ENCODE measurements at places on chromosomes 1 and 21.

DNA sequence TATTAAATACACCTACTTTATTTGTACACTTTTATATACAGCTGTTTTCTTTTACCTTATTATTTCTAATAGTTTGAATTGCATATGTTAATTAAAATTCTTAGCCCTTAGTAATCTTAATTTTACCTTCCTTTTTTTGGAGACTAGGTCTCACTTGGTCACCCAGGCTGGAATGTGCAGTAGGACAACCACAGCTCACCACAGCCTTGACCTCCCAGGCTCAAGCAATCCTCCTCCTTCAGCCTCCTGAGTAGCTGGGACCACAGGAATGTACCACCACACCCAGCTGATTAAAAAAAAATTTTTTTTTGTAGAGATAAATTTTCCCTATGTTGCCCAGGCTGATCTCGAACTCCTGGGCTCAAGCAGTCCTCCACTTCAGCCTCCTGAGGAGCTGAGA lies 15.0 kb upstream of the SDC3 start:
- no peak for DNase-seq

GRCh38 chr1:206489980-206490770 lies 17.2 kb upstream of the RASSF5 start:
- peak; percentile 52 for DNase-seq

- DNase-seq: no peak
These were observed 68.6 kb downstream of the MDM4 start for GRCh38 chr1:204584699-204585372.

GRCh38 chr1:212106286-212106792 lies 70.8 kb downstream of the DTL start:
- DNase-seq: no peak

DNA sequence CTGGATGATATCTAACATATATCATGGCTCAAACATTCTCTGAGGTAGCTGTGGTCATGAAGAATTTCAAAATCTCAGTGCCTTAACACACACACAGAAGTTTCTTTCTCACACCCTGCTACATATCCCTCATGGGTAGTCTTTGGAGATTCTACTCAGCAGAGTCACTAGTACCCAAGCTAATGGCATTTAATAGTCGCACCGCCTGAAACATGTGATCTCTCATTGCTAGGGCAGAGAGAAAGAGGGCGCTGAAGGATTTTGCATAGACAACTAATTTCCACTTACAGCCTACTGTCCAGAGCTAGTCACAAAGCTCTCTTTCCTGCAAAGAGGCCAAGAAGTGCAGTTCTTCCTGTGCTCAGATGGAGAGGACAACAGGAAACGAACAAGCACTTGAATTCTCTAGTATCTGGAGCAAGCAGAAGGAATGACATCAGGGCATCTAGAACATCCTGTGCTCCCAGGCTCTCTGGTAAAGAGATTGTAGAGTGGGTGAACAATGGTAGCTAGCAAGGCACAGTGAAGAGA lies 183.4 kb upstream of the PTBP2 start:
- peak; percentile 53 for DNase-seq

DNA sequence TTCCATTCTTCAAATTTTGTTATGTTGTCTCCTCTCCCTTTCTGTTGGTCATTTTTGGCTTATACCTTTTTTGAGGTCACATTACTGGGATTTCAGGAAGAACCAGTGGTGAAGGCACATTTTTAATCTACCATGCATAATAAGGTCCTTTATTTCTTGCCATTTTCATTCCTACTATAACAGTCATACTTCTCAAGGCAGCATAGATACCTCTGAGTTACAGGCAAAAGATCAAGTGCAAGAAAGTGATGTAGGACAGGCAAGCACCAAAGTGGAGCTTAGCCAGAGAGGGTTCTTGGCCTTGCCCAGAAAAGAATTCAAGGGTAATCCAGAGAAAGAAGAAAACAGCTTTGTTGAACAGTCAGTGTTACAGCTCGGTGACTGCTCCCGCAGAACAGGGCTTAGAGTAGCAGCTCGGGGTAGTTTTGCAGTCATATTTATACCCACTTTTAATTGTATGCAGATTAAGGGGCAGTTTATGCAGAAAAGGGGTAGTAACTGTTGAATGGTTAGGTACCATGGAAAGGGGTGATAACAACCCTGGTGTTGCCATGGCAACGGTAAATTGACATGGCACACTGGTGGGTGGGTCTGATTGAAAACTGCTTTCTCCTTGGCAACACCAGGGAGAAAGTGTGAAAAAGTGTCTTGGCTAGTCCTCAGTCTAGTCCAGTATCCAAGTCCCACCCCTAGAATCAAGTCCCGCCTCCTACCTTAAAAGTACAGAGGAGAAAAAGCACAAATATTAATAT lies 39.6 kb upstream of the DOCK7 start:
- DNase-seq: no peak

- DNase-seq: no peak
These were observed 51.5 kb upstream of the C1orf53 start for GRCh38 chr1:197850918-197851317.

DNA sequence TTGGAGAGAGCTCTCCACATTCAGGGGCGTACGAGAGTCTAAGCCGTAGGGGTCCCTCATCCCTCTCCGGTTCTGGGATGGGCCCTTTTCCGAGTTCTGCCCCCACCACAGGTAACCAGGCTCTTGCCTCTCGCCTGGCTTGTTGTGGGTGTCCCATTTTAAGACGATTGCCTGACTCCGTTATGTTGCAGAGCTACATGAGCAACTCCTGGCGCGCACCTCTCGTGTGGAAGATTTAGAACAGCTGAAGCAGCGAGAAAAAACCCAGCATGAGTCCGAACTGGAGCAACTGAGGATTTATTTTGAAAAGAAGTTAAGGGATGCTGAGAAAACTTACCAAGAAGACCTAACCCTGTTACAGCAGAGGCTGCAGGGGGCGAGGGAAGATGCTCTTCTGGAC lies 29.0 kb downstream of the PCNT start:
- no peak for DNase-seq

DNA sequence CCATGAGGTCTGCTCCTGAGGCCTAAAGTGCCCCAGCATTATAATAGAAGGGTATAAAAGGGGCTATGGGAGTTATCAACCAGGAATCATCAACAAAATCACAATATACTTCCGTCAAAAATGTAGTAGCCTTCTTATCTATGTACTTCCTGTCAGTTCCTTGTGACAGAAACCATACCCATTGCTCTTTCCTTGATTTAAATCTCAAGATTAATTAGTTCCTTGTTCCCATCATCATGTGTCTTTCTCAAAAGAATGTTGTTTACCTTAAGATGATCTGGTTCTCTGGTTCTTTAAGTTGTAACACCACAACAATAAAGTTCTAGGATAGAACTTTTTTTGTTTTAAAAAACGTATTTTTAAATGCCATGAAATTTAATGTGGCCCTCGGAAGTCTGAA lies 833.3 kb downstream of the LTN1 start:
- no peak for DNase-seq

DNA sequence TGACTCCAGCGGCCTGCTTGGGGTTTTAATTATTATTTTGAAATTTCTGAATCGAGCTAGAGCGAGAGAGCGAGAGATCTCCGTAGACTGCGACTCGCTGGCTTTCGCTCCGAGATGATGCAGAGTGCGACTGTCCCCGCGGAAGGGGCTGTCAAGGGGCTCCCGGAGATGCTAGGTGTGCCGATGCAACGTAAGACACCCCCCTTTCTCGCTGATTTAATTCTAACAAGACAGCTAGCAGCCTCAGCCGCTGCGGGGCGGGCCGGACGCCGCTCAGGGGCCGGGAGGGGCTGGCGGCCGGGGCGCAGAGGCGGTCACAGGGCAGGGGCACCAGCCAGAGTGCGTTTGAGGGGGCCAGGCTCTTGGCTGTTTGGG lies 339 bp downstream of the LHX4 start:
- no peak for DNase-seq

- no peak for DNase-seq
These were observed 459 bp downstream of the SERBP1 start for GRCh38 chr1:67429528-67430357.

GRCh38 chr1:31510304-31510703 lies 66.0 kb upstream of the TINAGL1 start:
- DNase-seq: no peak

DNA sequence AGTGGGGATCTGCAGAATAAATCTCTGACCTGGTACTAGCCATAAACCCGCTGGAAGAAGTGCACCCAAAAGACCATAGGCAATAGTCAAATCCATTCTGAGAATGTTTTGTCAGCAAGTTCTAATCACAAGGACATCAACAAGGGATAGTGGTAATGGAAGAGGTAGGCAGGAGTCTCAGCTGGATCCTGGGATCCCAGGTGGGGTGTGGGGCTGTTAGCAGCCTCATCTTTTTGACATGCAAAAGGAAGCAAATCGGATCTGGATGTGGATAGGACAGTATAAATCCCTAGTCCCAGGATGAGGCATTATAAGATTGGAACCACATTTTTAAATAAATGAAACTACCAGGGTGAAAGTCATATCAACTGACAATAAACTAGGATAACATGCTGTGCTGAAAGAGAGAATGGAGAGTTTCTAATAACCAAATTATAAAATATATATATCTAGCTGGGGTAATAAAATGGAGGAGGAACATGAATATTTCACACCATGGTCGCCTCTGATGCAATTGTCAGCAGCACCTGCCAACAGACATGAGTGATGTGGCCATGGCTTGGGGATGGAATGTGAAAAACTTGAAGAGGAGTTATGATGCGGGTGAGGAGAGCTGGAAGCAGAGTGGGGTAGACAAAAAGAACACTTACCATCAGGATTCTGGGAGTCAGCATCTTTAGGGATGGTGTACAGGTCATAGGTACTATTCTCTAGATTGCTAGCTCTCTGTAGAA lies 23.7 kb upstream of the PEX19 start:
- no peak for DNase-seq

DNA sequence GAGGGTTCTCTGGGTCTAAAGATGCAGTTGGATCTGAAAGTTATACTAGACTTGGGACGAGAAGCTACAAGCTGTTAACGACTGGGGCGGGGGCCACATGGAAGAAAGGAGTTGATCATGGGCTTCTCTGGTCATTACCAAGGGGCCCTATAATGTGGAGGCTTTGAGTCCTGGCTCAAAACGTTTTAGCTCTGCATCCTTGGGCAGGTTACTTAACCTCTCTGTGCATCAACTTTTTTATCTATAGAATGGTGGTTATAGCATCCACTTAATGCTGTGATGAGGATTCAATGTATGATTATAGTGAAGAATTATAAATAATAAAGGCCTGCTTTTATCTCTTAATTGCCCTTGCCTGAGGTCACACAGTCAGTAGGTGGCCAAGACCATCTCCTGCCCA lies 53.1 kb downstream of the UBIAD1 start:
- no peak for DNase-seq

- no peak for DNase-seq
These were observed 93.2 kb upstream of the TNFSF4 start for GRCh38 chr1:173300061-173301044.

- no peak for DNase-seq
These were observed 7.4 kb downstream of the WDR77 start for GRCh38 chr1:111441573-111442192.

GRCh38 chr1:115641762-115642167 lies at the start of gene VANGL1:
VANGL1 (plus strand) TSS chr1:115641970; CDS start chr1:115651414, 9,444 bp downstream.
- DNase-seq: peak; percentile 19

GRCh38 chr1:171345536-171345935 lies 31.6 kb downstream of the FMO4 start:
- no peak for DNase-seq

DNA sequence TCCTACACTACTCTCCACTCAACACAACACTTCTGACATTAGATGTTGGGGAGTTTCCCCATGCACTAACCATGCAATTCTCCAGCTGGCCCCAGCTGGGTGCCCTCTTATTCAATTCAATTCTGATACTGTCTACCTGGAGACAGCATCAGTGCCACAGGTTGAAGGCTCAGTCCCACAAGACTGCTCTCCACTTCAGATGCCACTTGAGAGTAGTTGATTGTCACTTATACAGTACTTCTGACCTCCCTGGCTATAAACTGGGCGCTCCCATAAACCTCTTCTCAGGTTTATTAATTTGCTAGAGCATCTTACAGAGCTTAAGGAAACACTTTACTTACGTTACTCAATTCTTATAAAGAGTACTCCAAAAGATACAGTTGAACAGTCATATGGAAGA lies 442.3 kb downstream of the LRRIQ3 start:
- no peak for DNase-seq

DNA sequence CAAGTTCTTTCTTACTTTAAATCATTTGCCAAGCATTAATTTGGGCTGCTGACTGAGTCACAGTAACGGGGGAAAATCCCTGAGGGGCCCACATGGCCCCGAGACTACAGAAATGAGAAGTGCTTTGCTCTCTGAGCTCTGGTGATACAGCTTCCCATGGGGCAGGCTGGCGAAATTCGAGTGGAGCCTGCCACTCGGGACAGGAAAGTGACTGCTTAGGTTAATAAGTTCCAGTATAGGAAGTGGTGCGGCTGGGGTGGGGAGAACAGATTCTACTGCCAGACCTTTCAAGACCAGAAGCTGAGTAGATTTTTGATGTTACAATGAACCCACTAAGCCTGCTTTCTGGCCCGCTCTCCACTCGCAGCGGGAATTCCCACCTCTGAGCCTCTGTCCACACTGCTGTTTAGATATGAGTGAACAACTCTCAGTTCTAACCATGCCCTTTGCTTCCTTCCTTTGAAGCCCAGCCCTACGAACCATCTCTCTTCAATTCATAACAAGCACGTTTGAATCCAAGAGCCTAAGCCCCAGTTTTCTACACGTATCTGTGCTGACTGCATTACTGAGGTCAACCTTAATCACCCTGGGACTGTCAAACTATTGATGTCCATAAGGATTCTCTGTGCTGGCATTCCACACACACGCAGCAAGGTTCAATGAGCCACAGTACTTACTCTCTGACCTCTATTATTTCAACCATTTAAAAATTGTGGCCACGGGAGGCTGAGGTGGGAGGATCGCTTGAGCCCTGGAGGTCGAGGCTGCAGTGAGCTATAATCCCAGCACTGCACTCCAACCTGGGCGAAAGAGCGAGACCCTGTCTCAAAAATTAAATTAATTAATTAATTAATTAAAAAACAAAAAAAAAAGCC lies 9.6 kb downstream of the ZBTB17 start:
- DNase-seq: no peak

DNA sequence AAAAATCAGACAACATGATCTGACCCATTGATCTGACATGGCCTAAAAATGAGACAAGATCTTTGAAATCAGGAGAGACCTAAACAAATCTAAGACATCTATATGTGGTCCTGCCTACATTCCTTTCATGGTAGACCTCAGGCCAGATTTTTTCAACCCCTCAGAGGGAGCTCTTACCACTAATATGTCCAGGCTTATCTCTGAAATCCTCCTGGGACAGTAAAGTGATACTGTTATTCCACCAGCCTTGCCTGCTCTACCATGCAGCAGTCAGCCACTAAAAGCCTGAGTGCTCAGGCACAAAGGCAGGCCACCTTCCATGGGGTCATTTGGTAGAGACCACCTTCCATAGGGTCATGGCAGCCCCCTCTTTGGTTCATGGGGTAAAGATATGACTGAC lies 126.9 kb downstream of the TBX15 start:
- no peak for DNase-seq

GRCh38 chr1:223421025-223421424 lies 27.8 kb downstream of the CCDC185 start:
- no peak for DNase-seq

All from kidney glomerular epithelial cell (primary cell).